Posterior vena cava (tissue), 2 donors: ENCODE measurements at places on chromosomes 11 and 22. TPM values are rescaled to one million over a fixed set of nuclear protein-coding genes. Genes with fewer than 3 reads are reported as not detected.

The HSCB gene
- 9.7 TPM for total RNA-seq

The CHRDL2 gene
- 31.9 TPM for total RNA-seq

The TMEM191C gene
- total RNA-seq: 0.51 TPM

The KRTAP5-2 gene
- total RNA-seq: not detected

The HPS5 gene
- total RNA-seq: 16.4 TPM

The BATF2 gene
- 1.7 TPM for total RNA-seq

The OR51Q1 gene
- not detected for total RNA-seq

The ALDH3B2 gene
- total RNA-seq: not detected

The LARGE1 gene
- total RNA-seq: 94.4 TPM

The NRIP3 gene
- 3.1 TPM for total RNA-seq

The MS4A12 gene
- total RNA-seq: not detected

The XKR3 gene
- not detected for total RNA-seq

The LRRC74B gene
- not detected for total RNA-seq

The TMEM191B gene
- 0.62 TPM for total RNA-seq

The SLC6A5 gene
- not detected for total RNA-seq

The C11orf21 gene
- 1.3 TPM for total RNA-seq

The PNPLA2 gene
- total RNA-seq: 80.7 TPM

The DRICH1 gene
- total RNA-seq: 0.42 TPM

The RASSF7 gene
- total RNA-seq: 2.1 TPM

The LMNTD2 gene
- 0.43 TPM for total RNA-seq

The FKBP2 gene
- total RNA-seq: 50.6 TPM

The GLYAT gene
- total RNA-seq: not detected

The NF2 gene
- total RNA-seq: 37.0 TPM

The NXF1 gene
- total RNA-seq: 53.0 TPM

The APOBEC3F gene
- total RNA-seq: 5.5 TPM

The B3GAT1 gene
- not detected for total RNA-seq

The THY1 gene
- total RNA-seq: 151 TPM

The CFAP300 gene
- 6.9 TPM for total RNA-seq

The TCF20 gene
- 26.9 TPM for total RNA-seq

The C11orf87 gene
- not detected for total RNA-seq

The OR5J2 gene
- total RNA-seq: not detected

The FREY1 gene
- not detected for total RNA-seq

The RAG2 gene
- not detected for total RNA-seq

The CLMP gene
- total RNA-seq: 24.6 TPM

The IRAG1 gene
- total RNA-seq: 348 TPM

The P2RX6 gene
- total RNA-seq: 1.0 TPM

The ZNF202 gene
- 6.4 TPM for total RNA-seq

The UPB1 gene
- 0.28 TPM for total RNA-seq

The PIWIL4 gene
- 4.4 TPM for total RNA-seq

The C1QTNF5 gene
- total RNA-seq: 63.0 TPM

The SCGB2A2 gene
- not detected for total RNA-seq

The MYEOV gene
- total RNA-seq: 0.46 TPM
